ENCODE measurements at places on chromosomes 4 and X.

- no peak for DNase-seq
Observed at GRCh38 chr4:81757691-81758090, 286.0 kb upstream of the RASGEF1B start.

DNA sequence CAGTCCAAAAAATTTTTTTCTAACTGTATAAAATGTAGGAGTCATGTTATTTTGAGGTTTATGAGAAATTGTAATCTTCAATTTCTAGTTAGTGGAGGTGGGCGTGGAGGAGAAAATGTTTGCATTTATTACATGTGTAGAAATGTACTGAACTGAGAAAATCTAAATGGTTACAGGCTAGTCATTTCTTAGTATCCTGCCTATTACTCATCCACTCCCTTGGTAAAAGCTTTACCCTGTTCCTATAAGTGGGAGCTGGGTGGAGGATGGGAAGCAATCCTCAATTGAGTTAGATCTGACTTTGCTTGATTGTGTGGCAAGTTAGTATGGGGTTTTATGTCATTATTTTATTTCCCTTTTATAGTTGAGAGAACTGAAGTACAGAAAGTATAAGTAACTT is 73.8 kb downstream of the POLA1 start:
- DNase-seq: no peak

DNA sequence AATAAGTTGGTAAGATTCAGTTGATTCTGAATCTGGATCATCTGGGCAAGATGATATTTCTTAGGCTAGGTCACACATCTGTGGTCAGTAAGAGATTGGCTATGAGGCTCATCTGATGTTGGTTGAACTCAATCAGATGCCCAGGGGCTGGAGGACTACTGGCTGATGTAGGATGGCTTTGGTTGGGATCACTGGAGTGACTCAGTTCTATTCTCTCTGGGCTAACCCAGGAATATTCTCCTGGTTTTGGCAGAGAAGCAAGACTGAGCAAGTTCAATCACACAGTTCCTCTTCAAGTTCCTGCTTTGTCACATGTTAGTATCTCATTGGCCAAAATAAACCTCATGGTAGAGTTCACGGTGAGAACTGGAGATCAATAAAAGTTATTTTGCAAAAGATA is 902.3 kb upstream of the SLIT2 start:
- DNase-seq: no peak

DNA sequence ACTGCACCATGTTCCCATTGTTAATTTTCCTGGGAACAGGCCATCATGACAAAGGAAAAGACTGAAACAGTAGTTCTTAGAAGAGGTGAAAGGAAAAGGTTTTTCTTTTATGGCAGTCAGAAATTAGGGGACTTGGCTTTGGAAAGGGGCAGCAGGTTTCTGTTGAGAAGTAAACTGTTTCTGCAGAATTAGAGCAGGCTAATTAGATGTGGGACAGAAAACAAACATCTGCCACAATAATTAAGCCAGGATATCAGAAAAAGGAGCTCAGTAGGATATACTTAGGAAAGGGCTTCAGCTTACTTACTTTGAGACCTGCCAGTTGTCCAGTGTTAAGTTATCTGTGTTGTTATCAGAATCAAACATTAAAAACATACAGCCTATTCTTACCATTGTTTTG is 36.7 kb upstream of the STPG2 start:
- no peak for DNase-seq

DNA sequence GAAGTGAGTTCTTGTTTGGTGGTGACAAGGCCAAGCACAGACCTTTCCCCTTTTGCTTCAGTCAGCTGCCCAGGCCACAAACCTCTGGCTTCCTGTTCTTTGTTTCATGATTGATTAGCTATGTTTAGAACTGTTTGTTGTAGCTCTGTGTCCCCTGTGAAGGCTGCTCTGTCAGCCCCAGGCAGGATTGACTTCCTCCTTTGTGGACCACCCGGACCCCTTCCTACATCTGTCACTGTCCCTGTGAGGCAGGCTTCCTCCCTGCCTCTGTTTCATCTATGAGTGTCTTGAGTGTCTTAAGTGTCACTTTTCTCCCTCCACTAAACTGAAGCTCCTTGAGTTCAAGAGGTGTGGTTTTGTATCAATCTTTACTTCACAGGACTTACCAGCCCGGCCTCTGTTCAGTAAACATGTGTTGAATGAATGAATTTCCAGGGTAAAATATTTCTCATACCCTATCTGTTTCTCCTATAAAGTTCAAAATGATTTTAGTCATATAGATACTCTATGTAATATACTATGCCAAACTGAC is 83.5 kb downstream of the ZNF674 start:
- no peak for DNase-seq

GRCh38 chr4:172758586-172759340 is 409.8 kb upstream of the GALNT7 start:
- DNase-seq: no peak

- no peak for DNase-seq
Observed at GRCh38 chrX:72159769-72160168, 21.8 kb upstream of the PIN4 start.

GRCh38 chr4:157143369-157143768 is 67.4 kb downstream of the GLRB start:
- DNase-seq: no peak

- no peak for DNase-seq
Observed at GRCh38 chr4:82712561-82712960, 86.0 kb downstream of the SCD5 start.

DNA sequence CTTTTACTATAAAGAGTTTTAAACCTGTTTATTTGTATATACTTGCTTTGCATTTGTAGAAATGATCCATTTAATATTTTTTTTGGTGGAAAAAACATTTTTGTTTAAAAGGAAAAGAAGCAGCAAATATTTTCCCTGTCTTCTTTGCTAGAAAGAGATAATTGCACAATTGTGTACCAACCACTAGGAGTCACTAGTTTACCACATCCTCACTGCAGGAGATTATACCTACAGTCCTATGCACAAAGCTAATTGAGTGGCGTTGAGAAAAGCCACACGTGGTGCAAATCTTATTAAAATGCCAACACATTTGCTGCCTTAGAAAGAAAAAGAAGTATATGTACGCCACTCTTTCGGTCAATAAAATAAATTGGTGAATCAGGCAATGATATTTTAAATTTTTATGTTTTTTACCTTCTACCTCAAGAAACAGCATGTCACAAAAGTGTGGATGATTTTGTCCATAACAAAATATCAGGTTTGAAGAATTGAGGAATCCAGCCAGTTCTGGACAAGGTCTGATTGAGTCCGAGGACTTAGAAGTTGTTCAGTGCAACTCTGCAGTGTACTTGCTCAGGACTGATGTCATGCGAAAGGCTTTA is 102.9 kb downstream of the GRXCR1 start:
- no peak for DNase-seq

GRCh38 chr4:111994392-111994791 is 150.9 kb upstream of the FAM241A start:
- DNase-seq: no peak

- DNase-seq: no peak
Observed at GRCh38 chrX:112645774-112646173, 34.0 kb downstream of the LHFPL1 start.

GRCh38 chr4:41587286-41587685 is 49.3 kb downstream of the LIMCH1 start:
- DNase-seq: no peak

GRCh38 chr4:1407657-1408333 is 1.6 kb upstream of the NKX1-1 start:
- no peak for DNase-seq

GRCh38 chr4:167233685-167234315 is 494 bp downstream of the SPOCK3 start:
- peak; percentile 10 for DNase-seq

DNA sequence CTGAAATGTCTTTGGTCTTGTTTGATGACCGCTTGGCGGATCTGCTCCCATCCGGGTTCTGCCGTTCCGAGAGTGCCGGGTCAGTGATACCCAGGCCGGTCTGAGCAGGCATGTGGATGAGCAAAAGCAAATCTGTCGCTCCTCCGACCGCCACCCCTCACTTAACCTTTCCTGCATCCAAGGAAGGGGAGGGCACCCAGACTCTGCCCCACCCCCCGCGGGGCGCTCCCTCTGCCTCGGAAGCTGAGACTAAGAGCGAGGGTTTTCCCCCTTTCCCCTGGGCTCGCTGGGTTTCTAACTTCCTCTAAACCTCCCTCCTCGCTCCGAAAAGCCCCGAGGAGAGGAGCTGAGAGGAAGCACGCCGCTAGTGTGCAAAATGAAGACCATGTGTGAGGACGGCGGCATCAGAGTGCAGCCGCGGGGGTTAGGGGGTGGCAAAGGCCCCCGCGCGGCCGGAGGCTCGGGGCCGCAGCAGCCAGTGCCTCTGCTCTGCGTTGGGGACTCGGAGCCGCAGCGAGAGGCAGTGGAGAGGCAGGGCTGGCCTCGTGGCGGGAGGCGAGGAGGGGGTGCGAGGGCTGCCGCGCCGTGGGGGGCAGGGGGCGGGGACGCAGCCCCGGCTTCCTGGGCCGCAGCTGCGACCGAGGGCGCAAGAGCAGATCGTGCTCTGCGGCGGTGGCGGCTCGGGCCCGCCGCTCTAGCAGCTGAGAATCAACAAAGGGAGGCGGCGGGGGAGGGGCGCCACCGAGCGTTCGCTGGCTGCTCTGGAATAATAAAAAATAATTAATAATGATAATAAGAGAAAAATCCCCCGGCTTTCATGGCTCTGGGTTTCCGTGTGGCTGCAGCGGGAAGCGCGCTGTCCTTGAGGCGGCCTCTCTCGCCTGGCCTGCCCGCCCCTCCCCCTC is 55.8 kb upstream of the BCOR start:
- peak; percentile 71 for DNase-seq

DNA sequence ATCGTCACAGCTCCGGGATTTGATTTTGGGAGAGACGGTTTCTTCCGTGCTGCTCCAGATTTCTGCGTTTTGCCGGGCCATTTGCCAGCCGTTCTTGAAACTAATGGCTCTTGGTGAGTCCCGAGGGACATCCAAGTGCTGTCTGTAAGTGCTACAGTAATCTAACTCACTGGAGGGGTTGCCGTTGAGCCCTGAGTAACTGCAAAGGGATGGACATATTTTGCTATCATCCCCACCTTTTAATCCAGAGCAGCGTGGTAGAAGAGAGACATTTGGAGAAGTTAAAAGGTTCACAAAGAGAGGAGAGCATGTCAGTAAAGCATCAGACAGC is 88.9 kb upstream of the PDLIM3 start:
- no peak for DNase-seq

Measured in T-helper 2 cell treated with Interferon-gamma antibody and Interleukin-4, amounts not matched to agents 5 μg/mL and 100 μg/mL, for 36 hours (primary cell).